ENCODE measurements at places on chromosomes 13 and 19. TPM values are rescaled to one million over a fixed set of nuclear protein-coding genes. Genes with fewer than 3 reads are reported as not detected.

Gene FAM83E
- 0.65 TPM for total RNA-seq

Gene PSG1
- not detected for total RNA-seq

Gene WTIP
- 22.2 TPM for total RNA-seq

Gene ZNF681
- 1.8 TPM for total RNA-seq

Gene ZNF835
- total RNA-seq = under 0.01 TPM

Gene CYP2F1
- total RNA-seq = not detected

- DNase-seq = no peak
These were observed 65.6 kb upstream of the HTR2A start for GRCh38 chr13:46962281-46962941.

GRCh38 chr13:66639044-66639443, 591.1 kb downstream of the PCDH9 start:
- DNase-seq = no peak

DNA sequence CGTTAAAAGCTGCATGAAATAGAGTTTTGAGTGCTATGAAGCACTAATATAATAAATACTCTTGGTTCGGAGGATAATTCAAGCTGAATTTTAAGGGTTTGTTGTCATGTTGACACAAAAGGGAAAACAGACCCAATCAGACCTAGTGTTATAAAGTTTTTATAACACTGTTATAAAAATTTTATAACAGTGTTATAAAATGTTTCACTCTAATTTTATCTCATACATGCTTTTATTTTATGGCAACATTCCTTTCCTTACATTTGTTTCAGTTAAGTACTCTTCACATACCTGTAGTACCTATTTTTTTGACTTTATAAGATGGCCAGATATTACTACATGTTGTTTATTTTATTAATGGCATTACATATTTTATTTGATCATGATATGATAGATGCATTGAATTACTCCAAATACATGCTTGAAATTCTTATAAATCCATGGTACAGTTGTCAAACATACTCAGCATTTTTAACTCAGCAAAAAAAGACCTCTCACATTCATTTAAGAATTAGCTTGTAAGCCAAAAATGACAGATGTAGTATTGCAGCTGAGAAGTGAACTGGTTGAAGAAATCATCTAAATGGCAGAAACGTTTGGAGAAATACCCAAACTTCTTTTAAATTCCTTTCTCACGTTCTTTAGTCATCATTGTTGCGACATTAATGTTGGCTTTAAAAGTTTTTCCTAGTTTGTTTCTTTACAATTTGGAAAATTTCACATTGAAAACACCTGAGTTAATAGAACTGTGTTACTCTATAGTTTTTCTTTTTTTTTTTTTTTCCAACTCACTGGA, 104.5 kb downstream of the PIBF1 start:
- DNase-seq = no peak

DNA sequence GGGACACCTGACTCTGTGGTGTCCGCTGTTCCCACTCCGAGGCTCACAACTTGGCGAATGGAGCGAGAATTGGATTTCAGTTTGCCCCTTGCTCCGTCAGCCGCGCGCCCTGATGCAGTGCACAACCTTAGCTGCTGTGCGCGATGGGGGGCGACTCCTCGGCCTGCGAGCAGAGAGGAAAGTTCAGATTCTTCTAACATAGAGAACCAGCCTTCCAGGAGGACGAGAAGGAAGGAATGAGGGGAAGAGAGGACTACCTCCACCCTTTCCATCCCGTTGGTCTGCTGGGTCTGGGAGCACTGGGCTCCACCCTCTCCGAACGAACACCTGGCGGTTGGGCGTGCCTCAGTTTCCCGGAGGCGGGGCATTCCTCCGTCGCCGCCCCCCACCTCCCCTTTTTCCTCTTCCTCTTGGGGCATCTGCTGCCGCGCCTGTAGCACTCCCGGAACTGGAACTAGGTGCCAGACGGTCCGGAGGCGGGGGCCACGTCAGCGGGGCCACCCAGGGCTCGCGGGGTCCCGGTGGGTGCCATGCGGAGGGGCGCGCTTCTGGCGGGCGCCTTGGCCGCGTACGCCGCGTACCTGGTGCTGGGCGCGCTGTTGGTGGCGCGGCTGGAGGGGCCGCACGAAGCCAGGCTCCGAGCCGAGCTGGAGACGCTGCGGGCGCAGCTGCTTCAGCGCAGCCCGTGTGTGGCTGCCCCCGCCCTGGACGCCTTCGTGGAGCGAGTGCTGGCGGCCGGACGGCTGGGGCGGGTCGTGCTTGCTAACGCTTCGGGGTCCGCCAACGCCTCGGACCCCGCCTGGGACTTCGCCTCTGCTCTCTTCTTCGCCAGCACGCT, at the start of gene KCNK6:
Gene KCNK6 (plus strand): TSS at position 425 of the 838 bp plus-strand sequence. CDS start 106 bp downstream, at position 531.
- peak; percentile 37 for DNase-seq

GRCh38 chr19:58305932-58306323, 751 bp downstream of the ERVK3-1 start:
- peak; percentile 55 for DNase-seq

DNA sequence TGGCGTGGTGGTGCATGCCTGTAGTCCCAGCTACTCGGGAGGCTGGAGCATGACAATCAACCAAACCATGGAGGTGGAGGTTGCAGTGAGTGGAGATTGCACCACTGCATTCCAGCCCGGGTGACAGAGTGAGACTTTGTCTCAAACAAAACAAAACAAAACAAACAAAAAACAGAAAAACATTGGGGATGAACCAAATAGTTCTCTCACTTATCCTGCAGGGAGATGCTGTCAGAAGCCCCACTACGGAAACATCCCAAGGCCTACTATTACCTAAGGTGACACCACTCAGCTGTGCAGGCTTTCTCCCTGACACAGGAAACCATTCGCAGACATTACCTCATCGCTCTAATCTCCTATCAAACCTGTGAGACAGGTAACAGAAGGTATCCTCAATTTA, 113.5 kb downstream of the FOXO1 start:
- DNase-seq = no peak

All from lung microvascular endothelial cell (primary cell).